ENCODE measurements at places on chromosomes 16 and 17.
A peak's percentile ranks its signal among the peaks of the same experiment; 100 is the strongest.

DNA sequence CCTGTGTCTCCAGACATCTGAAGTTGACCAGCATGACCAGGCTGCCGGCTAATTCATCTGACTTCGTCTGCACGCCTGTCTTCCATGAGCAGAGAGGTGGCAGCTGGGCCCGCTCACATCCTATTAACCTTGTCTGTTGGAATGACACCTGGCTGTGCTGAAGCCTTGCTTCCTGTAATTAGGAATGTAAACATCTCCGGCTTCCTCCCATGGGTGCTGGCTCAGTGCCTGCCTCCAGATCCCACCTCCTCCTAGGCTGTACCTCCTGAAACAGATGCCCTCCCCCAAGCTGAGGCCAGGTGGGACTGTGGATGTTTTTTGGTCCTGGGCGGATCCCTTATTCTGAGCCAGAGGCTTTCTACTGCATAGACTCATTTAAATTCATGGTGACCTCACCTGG is 296.3 kb downstream of the HS3ST4 start:
- no peak for DNase-seq

DNA sequence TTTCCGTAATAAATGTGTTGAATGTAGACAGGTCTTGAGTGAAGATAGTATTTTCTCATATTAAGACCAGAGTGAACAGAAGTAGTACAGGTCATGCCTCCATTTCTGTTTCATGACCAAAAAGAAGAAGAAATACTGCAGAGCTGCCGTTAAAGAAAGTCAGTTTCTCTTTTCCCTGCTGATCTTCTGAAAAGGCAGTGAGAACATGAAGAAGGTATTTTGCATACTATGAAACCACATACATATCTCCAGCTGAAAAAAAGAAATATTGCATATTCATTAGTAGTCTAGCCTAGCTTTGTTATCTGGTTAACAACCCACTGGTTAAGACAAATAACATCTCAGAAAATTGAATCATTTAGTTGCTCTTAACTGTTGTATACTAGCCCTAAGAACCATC is 138.4 kb downstream of the PHKB start:
- DNase-seq = peak; percentile 47

- no peak for DNase-seq
These were observed 17.7 kb downstream of the NLRC5 start for GRCh38 chr16:57007050-57007449.

GRCh38 chr17:19382531-19383444 is 4.2 kb downstream of the MFAP4 start:
- DNase-seq = no peak

- no peak for DNase-seq
These were observed 6.8 kb upstream of the MMP15 start for GRCh38 chr16:58018803-58019202.

All from NAMALWA (cell line).